NCI-H526 (cell line): ENCODE measurements at places on chromosomes 1 and 21.

DNA sequence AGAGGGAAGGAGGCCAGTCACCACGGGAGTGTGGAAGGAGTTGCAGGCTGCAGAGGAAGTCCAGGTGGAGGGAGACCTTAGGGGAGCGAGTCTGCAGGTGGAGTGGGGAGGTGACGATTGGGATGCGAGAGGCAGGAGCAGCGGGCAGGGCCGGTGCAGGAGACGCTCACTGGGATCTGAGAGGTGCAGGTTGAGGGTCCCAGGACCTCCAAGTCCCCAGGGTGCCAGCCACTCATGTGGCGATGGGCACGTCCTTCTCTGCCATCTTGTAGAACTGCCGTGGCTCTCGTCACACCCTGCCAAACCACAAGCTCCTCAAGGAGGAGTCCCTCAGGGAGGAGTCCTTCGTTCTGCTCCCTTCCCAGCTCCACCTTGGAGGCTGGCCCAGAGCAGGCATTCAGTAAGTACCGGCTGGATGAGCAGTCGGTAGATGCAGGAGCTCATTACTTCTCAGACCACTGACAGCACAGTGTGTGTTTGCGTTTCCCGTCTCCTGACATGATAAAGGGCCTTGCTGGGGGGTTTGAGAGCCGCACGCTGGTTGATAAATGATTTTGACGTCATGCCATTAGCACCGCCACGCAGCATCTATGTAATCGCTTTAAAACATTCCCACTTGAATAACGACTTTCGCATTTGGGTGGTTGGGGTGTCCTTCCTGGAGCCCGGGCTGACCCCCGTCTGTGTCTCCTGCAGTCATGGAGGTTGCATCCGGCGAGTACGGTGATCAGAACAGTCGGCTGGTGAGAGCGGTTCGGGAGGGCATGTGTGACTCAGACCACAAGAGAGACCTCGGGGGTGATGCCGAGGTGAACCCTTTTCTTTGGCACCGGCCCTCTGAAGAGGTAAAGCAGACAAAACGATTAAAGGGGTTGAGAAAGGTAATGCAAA is 27.8 kb downstream of the TFF3 start:
- DNase-seq, result no peak

GRCh38 chr1:42186152-42186551 is 21.6 kb upstream of the GUCA2A start:
- no peak for DNase-seq

DNA sequence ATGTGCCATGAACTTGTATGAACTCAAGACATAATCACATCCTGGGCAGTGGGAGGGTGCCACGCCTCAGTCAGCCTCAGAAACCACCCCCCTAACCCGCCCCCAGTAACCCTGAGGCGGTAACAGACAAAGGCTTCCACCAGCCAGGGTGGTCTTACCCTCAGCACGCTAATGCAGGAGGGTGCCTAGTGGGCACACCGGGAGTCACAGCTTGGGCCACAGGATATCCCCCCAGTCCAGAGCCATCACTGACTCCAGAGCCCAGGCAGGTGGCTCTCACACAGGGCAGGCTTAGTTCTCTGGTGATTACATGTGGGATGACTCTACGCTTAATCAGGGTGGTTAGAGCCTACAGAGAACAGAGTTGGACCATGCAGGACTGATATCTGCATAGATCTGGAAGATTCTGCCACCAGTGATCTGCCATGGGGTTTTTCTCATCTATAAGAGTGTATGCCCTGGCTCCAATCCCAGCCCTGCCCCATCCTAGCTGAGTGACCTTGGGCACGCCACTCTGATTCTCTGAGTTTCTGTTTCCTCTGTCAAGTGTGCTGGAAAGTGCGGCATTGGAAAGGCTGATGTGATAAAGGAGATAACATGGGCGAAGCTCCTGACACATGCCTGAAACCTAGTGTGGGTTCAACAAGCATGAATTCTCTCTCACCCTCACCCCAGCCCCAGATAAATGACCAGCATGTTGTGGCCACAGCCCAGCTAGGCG is 27.3 kb downstream of the OPTC start:
- DNase-seq, result no peak

GRCh38 chr1:160708801-160709200 is 2.8 kb downstream of the CD48 start:
- DNase-seq, result no peak

DNA sequence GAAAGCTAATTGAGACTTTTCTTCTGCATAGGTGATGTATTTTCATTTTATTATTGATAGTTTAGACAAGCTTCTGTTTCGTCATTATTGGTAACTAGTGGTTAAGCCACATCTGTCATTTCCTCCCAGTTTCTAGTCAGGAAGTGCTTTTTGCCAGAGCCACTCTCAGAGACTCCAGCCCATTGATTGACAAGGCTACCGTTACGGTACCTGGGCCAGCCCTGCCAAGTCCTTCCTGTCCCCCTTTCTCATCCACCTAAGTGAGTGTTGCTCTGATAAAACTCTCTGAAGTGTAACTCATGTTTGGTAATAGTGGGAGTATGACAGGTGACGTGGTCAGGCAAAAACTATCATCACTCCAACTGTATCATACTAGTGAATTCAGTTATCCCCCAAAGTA is 29.6 kb upstream of the AGL start:
- no peak for DNase-seq

- DNase-seq, result no peak
These were observed 201.5 kb downstream of the TBX15 start for GRCh38 chr1:118786454-118787155.

DNA sequence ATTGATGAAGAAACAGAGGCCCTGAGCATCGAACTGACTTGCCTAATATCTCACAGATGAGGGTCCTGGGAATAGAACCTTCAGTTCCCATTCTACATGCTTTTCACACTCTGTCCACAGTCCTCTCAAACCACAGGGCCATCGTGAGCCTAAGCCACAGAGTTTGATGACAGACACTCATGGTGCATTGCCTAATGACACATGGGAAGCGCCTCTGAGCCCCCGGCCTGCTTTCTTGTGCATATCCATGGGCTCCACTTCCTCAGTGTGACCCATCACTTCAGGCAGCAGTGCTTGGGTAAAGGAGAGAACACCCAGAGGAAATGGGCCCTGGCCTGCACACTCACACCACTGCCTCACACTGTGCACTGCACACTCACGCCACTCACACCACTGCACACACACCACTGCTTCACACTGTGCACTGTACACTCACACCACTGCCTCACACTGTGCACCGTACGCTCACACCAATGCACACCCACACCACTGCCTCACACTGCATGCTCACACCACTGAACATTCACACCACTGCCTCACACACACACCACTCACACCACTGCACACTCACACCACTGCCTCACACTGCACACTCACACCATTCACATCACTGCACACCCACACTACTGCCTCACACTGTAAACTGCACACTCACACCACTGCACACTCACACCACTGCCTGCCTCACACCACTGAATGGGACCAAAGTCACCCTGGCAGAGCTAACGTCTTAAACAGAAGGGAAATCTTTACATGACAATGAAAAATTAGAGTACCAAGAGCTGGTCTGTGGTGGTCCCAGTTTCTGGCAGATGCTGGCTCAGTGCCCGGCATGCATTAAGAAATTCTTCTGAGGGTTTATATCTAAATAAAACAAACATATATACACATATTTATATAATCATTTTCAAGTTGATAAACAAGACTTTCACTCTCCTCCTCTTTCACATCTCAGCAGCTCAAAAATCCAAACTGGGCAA is 53.0 kb downstream of the KANK4 start:
- no peak for DNase-seq

- DNase-seq, result no peak
These were observed 135.0 kb downstream of the SYT14 start for GRCh38 chr1:210072896-210073504.

- no peak for DNase-seq
These were observed 26.2 kb upstream of the SNX27 start for GRCh38 chr1:151585622-151586021.

DNA sequence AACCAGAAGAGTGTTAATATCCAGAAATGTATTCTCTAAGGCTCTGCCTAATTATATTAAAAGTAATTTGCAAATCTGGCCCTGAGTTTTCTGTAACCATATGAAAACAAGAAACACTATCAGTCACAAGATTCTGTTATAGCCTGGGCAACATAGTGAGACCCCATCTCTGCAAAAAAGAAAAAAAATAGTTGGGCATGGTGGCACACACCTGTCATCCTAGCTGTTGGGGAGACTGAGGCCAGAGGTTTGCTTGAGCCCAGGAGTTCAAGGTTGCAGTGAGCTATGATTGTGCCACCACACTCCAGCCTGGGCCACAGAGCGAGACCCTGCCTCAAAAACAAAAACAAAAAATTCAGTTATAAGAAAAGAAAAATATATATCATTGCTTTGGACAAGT is 25.6 kb downstream of the C1orf21 start:
- DNase-seq, result no peak

GRCh38 chr1:2533365-2533764 is 3.3 kb upstream of the HES5 start:
- DNase-seq, result no peak
